ENCODE measurements at places on chromosomes 4 and X.

DNA sequence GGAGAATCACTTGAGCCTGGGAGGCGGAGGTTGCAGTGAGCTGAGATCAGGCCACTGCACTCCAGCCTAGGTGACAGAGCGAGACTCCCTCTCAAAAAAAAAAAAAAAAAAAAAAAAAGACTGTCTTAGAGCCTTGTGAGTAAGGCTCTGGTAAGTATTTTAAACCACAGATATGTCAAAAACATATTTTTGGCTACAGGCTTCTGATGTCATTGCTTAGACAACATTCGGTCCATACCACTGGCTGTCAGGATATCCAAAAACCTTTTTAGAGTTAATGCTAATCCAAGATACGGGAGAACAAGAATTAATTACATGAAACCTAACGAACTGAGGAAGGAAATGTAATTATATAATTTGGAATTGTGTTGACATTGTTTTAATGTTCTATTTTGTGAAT, 999.5 kb upstream of the PABPC4L start:
- no peak for DNase-seq

DNA sequence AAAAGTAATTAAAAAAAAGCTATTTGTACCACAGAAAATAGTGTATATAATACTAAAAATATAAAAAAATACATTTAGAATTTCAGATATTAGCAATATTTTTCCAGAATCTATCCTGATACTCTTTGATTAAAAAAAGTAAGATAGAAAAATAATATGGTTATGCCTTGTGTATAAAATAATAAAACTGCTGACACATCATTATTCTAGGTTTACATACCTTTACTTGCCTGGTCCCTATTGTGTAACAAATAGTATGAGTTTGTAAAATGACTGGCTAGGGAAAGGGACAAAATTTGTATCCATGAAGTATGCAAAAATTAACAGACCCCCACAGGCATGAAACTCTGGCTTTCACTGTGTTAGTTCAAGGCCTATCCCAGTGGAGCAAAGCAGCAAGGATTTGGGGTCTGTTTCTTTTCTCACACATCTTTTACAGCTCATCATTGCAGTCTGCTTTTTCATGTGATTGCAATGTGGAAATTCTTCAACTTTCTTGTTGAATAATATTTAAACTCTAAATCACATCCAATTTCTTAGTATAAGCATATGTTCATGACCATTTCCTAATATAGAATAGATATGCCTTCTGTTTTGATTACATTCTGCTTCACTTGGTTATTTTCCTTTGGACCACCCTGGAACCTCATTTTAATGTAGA, 136.7 kb upstream of the PCDH18 start:
- DNase-seq, result no peak

GRCh38 chrX:63350465-63350877, 661 bp downstream of the SPIN4 start:
- peak; percentile 22 for DNase-seq

GRCh38 chr4:162201673-162202072, 37.9 kb upstream of the FSTL5 start:
- DNase-seq, result no peak

DNA sequence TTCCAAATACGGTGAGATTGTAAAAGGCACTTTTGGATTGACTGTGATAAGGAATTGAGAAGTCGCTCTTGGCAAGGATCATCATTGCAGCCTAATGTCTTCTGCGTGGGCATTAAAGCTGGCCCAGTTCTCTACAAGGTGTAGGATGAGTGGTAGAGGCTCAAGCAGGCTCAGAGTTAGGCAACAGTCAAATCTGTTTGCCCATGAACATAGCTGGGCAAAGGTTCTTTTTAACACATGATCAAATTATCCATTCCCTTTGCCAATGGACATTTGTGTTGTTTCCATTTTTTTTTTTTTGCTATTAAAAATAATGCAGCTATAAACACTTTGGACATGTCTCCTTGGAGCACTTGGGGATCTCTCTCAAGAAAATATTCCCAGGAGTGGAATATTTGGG, 229.1 kb upstream of the FAT1 start:
- no peak for DNase-seq

GRCh38 chrX:149829751-149830191, 48.0 kb downstream of the MAGEA9 start:
- peak; percentile 41 for DNase-seq

GRCh38 chrX:7500386-7500785, 342.6 kb upstream of the VCX start:
- no peak for DNase-seq

GRCh38 chr4:151922306-151922705, 161.5 kb upstream of the GATB start:
- peak; percentile 26 for DNase-seq

GRCh38 chr4:15702941-15703403, at the start of gene BST1:
Gene BST1 (plus strand): TSS chr4:15703065. CDS start chr4:15703145, 80 bp downstream.
- DNase-seq, result peak; percentile 70

DNA sequence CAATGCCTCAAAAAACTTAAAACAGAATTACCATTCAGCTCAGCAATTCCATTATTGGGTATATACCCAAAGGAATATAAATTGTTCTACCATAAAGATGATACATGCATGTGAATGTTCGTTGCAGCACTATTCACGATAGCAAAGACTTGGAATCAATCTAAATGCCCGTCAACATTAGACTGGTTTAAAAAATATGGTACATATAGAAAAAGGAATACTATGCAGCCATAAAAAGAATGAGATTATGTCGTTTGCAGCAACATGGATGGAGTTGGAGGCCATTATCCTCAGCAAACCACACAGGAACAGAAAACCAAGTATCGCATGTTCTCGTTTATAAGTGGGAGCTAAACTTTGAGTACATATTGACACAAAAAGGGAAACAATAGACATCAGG, 10.9 kb upstream of the SYNPO2 start:
- no peak for DNase-seq

DNA sequence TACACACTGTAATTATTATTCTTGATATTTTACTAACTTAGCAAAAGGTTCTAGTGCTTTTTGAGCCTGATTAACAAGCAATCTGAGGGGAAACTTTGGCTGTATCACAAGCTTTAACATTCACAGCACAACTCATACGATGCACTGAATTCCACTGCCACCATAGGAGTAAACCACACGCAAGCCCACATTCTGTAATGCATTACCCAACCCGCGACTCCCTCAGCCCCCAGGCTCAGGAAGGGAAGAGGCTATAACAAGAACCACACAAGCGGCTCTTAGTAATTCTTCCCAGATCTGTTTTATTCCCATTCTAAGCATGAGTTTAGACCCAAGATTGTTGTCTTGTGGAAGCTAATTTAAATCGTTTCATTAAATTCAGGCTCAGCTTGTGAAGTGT, 138.5 kb upstream of the TBL1X start:
- no peak for DNase-seq

DNA sequence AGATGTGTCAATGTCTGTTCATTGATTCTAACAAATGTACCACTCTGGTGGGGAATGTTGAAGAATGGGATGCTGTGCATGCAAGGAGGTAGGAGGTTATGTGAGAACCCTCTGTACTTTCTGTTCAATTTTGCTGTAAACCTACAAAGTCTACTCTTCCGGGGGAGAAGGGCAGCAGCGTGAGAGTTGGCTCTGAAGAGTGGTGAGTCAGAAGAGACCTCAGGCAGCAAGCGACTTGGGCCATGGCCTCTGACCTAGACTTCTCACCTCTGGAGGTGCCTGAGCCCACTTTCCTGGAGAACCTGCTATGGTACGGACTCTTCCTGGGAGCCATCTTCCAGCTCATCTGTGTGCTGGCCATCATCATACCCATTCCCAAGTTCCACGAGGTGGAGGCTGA, 26.7 kb downstream of the MANBA start:
- no peak for DNase-seq

DNA sequence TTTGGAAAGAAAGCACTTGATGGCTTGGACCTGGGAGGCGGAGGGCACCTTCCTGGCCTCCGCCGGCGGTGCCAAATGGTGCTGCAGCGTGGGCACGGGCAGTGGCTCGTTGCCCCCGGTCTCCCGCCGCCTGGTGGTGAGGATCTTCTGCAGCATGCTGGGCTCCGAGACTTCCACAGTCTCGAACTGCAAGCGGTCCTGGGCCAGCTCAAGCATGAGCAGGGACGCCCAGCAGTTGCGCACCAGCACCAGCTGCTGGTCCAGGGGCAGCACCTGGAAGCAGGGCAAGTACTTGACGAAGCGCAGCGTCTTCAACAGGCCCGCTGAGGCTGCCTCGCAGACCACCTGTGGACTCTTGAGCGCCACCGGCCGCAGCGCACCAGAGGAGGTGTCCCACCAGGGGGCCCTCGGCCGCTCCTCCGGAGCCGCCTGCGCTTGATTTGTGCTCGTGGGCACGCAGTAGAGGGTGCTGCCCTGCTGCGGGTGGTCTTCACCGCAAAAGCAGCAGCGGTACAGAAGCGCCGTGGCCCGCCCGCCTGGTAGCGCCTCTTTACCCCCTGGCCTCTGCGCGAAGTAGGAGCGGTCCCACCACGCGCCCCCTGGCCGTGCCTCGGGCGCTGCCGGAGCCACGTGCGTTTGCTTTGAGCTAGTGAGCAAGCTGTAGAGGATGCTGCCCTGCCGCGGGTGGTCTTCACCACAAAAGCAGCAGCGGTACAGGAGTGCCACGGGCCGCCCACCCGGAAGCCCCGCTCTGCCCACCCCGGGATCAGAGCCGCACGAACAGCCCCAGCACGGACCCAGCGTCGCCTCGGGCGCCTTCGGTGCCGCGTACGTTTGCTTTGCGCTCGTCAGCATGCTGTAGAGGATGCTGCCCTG, 689 bp downstream of the NR0B1 start:
- DNase-seq, result peak; percentile 34

- no peak for DNase-seq
Observed at GRCh38 chr4:78184584-78184983, 127.5 kb downstream of the FRAS1 start.

Measured in activated CD4-positive, alpha-beta T cell treated with anti-CD3 and anti-CD28 coated beads for 36 hours (primary cell).